ENCODE measurements at places on chromosomes 11 and 22.

DNA sequence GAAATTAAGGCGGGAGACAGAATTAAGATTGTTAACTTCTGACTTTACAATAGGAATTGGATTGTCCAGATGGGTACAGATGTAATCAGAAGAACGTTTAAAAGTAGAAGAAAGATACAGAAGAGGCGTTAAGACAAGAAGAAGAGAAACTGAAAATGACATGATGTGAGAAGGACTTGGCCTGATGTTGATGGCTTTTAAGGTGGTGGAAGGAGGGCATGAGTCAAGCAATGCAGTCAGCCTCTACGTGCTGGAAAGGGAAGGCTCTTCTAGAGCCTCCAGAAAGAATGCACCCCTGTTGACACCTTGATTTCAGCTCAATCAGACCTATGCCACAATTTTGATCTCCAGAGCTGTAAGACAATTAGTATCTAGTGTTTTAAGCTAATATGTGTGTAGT is 466.9 kb upstream of the LRRC4C start:
- DNase-seq, result no peak

DNA sequence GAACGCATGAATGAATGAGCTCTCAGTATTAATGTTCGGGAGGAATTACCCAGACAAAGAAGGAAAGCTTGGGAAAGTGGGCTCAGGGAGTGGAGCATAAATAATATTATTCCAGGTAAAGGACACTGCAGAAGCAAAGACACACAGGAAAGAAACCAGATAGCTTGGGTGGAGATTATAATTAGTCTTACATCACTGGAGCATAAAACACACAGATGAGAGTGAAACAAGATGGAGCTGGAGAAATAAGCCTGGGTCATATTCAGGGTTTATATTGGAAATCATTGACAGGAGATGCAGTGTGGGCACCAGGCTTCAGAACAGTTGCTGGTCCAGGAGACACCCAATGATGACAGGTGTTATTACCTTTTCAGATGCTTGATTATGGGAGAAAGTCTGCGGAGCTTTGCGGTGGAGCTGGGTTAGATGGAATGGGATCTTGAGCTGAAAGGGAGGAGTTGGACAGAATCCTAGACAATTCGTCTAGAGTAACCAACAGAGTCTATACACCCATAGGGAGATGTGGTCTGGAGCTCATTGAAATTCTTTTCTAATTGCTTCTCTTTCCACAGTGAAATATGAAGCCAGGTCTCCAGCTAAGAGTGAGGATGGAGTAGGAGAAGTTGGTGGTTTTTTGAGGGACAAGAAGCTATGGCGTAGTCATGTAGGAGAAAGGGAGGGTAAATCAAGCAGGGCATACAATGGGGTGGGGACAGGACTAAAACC is 227.2 kb downstream of the FAM76B start:
- no peak for DNase-seq

- no peak for DNase-seq
Observed at GRCh38 chr11:105767931-105768330, 158.1 kb downstream of the GRIA4 start.

GRCh38 chr11:85724748-85725465 is 38.9 kb upstream of the CCDC89 start:
- DNase-seq, result no peak
